Activated CD8-positive, alpha-beta T cell treated with anti-CD3 and anti-CD28 coated beads, Interleukin-2, amount 10 ng/mL, durations not matched to agents 7 days and 5 days (primary cell): ENCODE measurements at places on chromosomes 1 and 21.

GRCh38 chr1:21022279-21023040 is 154.2 kb downstream of the EIF4G3 start:
- DNase-seq = peak; percentile 50
- H3K4me1 ChIP-seq = peaks cover 14% of the 10 kb centered on the region
- H3K27me3 ChIP-seq = no peaks in the 10 kb centered on the region
- peak overlapping the region; percentile 86 for H3K27ac ChIP-seq
- peak overlapping the region; percentile 55 for H3K4me3 ChIP-seq
- H3K36me3 ChIP-seq = peaks cover 20% of the 10 kb centered on the region

DNA sequence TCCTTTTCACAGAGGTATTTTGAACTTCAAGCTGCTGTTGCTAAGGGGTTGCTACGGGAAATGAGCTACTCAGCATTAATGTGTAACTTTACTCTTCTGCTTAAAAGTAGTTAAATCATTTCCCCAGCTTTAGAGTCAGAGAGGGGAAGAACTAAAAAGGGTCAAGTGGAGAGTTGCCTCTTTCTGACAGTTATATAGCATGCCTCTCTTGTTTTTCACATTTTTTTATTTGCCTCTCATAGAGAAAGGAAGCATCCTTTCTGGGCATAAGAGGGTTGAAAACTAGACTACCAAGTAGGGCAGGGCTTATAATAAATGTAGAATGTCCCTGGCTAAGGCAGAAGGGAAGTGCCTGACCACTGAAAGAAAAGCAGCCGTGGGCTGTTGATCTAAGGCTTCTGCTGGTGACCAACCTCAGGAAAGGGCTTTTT is 10.1 kb upstream of the ELAVL4 start:
- no peaks in the 10 kb centered on the region for H3K27me3 ChIP-seq
- no peaks in the 10 kb centered on the region for H3K4me1 ChIP-seq
- no peak overlapping the region for H3K4me3 ChIP-seq
- no peak overlapping the region for H3K27ac ChIP-seq

- no peak for DNase-seq
- no peak overlapping the region for H3K27ac ChIP-seq
- no peak overlapping the region for H3K4me3 ChIP-seq
- no peaks in the 10 kb centered on the region for H3K36me3 ChIP-seq
- no peaks in the 10 kb centered on the region for H3K4me1 ChIP-seq
Observed at GRCh38 chr1:115069659-115070308, 19.5 kb downstream of the TSPAN2 start.

- no peaks in the 10 kb centered on the region for H3K27me3 ChIP-seq
- H3K27ac ChIP-seq = peak overlapping the region; percentile 85
- peaks cover 57% of the 10 kb centered on the region for H3K4me1 ChIP-seq
- H3K36me3 ChIP-seq = peaks cover 18% of the 10 kb centered on the region
Observed at GRCh38 chr1:84972377-84972987, 24.4 kb downstream of the MCOLN2 start.

GRCh38 chr1:22313321-22313720 is 138.3 kb upstream of the ZBTB40 start:
- DNase-seq = no peak
- no peaks in the 10 kb centered on the region for H3K4me1 ChIP-seq
- peaks cover 12% of the 10 kb centered on the region for H3K27me3 ChIP-seq

DNA sequence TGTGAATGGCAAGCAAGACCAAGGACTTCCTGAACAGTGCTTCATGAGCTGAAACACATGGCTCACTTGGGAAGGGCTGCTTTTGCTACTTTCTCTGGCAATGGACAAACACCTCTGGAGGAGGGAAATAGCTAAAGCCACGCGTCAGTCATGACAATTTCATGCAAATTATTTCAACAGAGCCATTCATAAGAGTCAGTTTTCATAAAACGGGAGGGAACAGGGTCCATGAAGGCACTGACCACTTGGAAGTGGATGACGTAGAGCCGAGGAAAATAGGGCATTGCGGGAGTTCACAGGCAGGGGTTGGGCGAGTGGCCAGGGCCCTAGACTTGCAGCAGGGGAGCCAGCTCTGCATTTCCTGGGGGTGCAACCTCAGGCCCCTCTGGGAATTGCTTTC is 43.9 kb downstream of the SDC3 start:
- H3K27me3 ChIP-seq = peaks cover 32% of the 10 kb centered on the region
- H3K36me3 ChIP-seq = no peaks in the 10 kb centered on the region
- no peak overlapping the region for H3K4me3 ChIP-seq
- H3K4me1 ChIP-seq = peaks cover 5% of the 10 kb centered on the region

- no peak overlapping the region for H3K4me3 ChIP-seq
- H3K4me1 ChIP-seq = no peaks in the 10 kb centered on the region
- H3K36me3 ChIP-seq = no peaks in the 10 kb centered on the region
- no peak overlapping the region for H3K27ac ChIP-seq
- peaks cover 12% of the 10 kb centered on the region for H3K27me3 ChIP-seq
- DNase-seq = peak; percentile 26
Observed at GRCh38 chr1:70487910-70488665, 77.0 kb downstream of the CTH start.

- peaks cover 11% of the 10 kb centered on the region for H3K4me1 ChIP-seq
- peak overlapping the region; percentile 68 for H3K27ac ChIP-seq
- no peaks in the 10 kb centered on the region for H3K36me3 ChIP-seq
- peak; percentile 18 for DNase-seq
Observed at GRCh38 chr1:227887697-227888403, 59.9 kb downstream of the WNT9A start.

DNA sequence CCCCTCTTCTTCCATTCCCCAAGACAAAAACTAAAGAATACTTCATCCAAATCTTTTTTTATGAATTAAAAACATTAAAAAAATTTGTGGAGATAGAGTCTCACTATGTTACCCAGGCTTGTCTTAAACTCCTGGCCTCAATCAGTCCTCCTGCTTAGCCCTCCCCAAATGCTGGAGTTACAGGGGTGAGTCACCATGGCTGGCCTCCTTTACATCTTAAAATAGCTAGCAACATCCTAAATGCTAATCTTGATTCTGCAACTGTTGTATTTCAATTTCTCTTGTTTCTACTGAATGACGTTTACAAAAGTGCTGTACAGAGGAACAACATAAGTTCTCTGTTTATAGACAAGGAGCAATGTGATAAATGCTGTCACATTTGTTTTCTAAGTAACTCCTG is 483.5 kb downstream of the ADGRL2 start:
- H3K36me3 ChIP-seq = no peaks in the 10 kb centered on the region
- H3K27me3 ChIP-seq = no peaks in the 10 kb centered on the region
- H3K4me3 ChIP-seq = no peak overlapping the region
- no peak for DNase-seq

- H3K4me3 ChIP-seq = no peak overlapping the region
- no peaks in the 10 kb centered on the region for H3K4me1 ChIP-seq
- no peak for DNase-seq
Observed at GRCh38 chr1:84712276-84712874, 22.1 kb upstream of the SSX2IP start.

- no peaks in the 10 kb centered on the region for H3K36me3 ChIP-seq
- no peaks in the 10 kb centered on the region for H3K27me3 ChIP-seq
- no peaks in the 10 kb centered on the region for H3K4me1 ChIP-seq
- no peak for DNase-seq
- H3K27ac ChIP-seq = no peak overlapping the region
Observed at GRCh38 chr1:208476846-208477170, 232.6 kb upstream of the PLXNA2 start.

- H3K27ac ChIP-seq = no peak overlapping the region
- peak; percentile 79 for DNase-seq
- no peak overlapping the region for H3K4me3 ChIP-seq
- H3K27me3 ChIP-seq = peaks cover 18% of the 10 kb centered on the region
Observed at GRCh38 chr1:156608981-156609380, 7.7 kb upstream of the GPATCH4 start.

DNA sequence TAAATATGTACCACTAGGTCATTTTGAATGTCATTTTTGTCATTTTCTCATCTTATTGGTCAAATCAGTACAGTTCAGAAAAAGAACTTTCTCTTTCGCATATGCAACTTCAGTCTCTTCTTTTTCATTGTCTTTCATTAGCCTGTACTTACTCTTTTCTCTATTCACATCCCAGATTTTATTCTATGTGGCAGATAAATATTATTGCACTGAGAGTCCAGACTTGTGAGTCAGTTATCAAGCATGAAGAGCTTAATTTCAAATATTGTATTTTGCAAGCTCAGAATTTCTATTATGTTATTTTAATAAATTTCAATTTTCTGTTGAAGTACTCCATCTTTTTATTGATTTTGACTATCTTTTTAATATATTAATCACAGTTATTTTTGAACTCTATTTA is 105.2 kb upstream of the PALMD start:
- DNase-seq = no peak
- H3K36me3 ChIP-seq = no peaks in the 10 kb centered on the region
- no peak overlapping the region for H3K4me3 ChIP-seq

- no peak overlapping the region for H3K27ac ChIP-seq
- H3K4me3 ChIP-seq = peak overlapping the region; percentile 59
Observed at GRCh38 chr21:25637851-25638659, 1.0 kb upstream of the JAM2 start.

DNA sequence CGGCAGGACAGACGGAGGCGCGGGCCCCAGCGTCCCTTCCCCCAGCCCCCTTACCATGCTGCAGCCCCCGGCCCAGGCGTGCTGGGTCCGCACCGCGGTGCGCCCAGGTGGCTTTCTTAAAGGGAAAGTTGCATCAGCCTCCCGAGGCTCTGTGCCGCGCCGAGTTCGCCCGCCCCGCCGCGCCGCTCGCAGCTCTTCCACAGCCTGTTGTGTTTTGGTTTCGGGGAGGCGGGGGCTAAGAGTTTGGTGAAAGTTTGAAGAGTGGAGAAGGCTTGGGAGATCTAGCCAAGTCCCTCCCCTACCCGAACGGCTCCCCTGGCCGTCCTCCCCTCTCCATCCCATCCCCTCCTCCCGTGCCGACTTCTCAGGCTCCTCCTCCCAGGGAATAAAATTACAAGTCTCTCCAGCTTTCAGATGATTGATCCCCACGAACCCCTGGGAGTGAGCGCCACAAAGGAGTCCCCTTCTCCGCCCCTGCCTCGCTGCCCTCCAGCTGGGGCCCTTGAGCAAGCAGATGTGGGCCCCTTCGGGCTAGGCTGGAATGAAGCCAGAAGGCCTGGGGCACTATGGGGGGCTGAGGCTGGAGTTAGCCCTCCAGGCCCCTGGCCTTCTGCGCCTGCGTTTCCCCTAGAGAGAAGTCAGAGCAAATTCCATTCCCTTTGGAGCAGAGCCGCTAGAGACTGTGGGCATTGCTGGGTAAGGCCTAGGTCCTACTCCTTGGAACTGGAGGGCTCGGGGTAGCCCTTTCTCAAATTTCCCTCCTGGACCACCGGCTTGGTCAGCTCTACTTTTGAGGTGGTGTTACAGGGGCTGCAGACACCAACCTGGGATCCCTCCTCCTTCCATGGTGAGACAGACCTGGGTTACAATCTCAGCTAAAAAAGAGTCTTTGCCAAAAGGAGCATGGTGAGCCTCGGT is at the start of gene SLC6A9:
Gene SLC6A9 (minus strand): TSS at position 211 of the 918 bp plus-strand sequence. CDS start 7,185 bp downstream, outside the sequence.
- peaks cover 30% of the 10 kb centered on the region for H3K4me1 ChIP-seq
- peak within 1 kb of the TSS; percentile 80 for H3K4me3 ChIP-seq
- no peaks in the 10 kb centered on the region for H3K27me3 ChIP-seq
- peak within 1 kb of the TSS; percentile 83 for H3K27ac ChIP-seq

DNA sequence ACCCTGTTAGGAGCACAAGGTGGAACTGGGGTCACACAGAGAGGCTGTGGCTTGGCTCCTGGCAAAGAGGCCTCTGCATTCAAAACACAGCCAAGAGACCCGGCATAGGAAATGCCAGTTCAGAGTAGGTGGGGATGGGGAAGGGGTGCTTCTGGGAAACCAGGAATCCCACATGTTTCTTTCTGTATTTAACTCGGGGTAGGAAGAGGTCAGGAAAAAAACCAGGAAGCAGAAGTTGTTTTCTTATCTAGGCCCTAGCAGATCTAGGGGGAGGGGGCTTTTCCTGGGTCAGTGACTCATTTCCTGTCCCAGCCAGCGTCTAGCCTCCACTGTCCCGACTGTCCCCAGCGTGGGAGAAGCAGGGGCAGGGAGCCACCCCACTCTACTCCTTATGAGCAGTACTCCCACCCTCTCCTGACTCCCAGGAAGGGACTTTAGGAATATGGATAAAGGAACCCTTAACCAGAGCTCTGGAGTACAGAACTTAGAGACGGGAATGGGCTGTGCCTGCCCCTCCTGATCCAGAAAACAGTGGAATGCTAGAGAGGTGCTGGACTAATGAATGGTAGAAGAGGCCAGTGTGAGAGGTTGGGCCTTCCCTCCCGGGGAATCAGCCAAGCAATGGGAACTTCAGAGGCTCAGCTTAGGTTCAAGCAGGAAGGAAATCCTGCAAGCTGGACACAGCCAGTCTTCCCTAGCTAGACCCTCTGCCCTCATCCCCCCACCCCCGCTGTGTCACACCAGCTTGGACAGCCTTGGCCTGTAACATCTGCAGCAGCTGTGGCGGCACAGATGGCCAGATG is 5.7 kb downstream of the FHL3 start:
- H3K27me3 ChIP-seq = no peaks in the 10 kb centered on the region
- no peak for DNase-seq

- no peak overlapping the region for H3K27ac ChIP-seq
- H3K36me3 ChIP-seq = no peaks in the 10 kb centered on the region
- no peak for DNase-seq
- no peaks in the 10 kb centered on the region for H3K27me3 ChIP-seq
- no peak overlapping the region for H3K4me3 ChIP-seq
Observed at GRCh38 chr1:231576804-231577718, 48.6 kb downstream of the TSNAX start.

GRCh38 chr1:170174395-170174794 is 28.6 kb downstream of the NTMT2 start:
- no peaks in the 10 kb centered on the region for H3K36me3 ChIP-seq
- peaks cover 9% of the 10 kb centered on the region for H3K27me3 ChIP-seq
- DNase-seq = no peak
- H3K4me3 ChIP-seq = no peak overlapping the region
- no peaks in the 10 kb centered on the region for H3K4me1 ChIP-seq
- H3K27ac ChIP-seq = no peak overlapping the region

GRCh38 chr1:27602462-27603308 is 1.3 kb downstream of the AHDC1 start:
- H3K36me3 ChIP-seq = no peaks in the 10 kb centered on the region
- peak overlapping the region; percentile 55 for H3K27ac ChIP-seq
- peaks cover 44% of the 10 kb centered on the region for H3K4me1 ChIP-seq
- peak overlapping the region; percentile 76 for H3K4me3 ChIP-seq
- DNase-seq = no peak
